C1 segment of cervical spinal cord (tissue), 14 donors: ENCODE measurements at places on chromosomes 6 and 20.

- DNase-seq = no peak
Observed at GRCh38 chr6:161220346-161220745, 53.5 kb downstream of the AGPAT4 start.

DNA sequence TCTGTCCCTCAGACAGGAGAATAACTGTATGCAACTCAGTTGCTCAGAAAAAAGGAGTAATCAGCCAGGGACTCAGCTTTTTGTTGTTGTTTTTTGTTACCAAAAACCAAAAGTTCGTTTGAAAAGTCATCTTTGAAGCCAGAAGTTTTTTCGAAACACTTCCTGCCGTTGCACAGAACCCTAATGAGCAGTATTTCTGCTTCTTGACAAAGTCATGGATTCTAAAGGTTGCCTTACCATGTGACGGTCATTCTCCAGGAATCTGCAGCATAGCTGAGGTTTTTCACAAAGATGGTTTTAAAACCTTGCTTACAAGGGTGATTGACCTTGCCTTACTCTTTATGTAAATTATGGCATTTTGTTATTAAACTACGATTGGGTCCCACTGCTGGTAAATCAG lies 1.9 kb downstream of the RAB32 start:
- DNase-seq = no peak

DNA sequence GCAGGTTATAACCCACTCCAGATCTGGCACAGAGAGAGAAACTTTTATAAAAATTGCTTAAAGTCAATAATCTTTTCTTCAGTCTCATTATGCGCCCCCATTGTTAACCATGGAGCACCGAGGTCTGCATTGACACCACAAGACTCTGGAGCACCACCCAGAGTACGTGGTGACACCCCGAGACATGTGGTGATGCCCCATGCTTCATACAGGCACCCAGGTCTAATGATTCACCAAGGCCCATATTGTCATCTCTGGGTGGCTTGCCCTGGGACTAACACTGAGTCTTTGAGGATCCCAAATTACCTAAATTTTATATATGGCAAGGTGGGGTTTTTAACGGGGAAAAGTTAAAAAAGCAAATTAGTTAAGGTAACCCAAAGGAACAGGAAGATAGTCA lies 31.1 kb downstream of the CD109 start:
- no peak for DNase-seq

DNA sequence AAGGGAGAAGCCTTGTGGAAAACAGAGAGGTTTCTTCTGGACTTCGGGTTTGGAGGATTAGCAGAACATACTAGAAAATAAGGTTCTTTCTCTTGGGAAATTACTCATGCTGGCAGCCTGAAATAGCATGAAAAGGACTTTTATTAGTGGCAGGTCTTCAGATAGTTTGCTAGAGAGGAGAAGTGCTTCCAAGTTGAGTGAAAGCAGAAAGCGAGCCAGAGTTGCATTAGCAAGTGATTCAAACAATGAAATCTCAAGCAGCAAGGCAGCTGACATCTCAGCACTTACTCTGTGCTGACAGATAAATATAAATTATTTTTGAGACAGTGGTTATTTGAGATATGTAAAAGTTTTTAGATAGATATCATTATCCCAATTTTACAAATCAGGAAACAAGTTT lies 91.9 kb downstream of the PLCB4 start:
- DNase-seq = no peak

- DNase-seq = no peak
Observed at GRCh38 chr6:168828800-168829199, 387.8 kb downstream of the SMOC2 start.

GRCh38 chr6:85185977-85186376 lies 263.9 kb upstream of the NT5E start:
- DNase-seq = no peak
